ENCODE measurements at places on chromosomes 3 and 15.

GRCh38 chr15:73716417-73716816 is 32.2 kb downstream of the CD276 start:
- DNase-seq: peak; percentile 56

- DNase-seq: no peak
Measured at GRCh38 chr3:128188326-128188725, 35.0 kb downstream of the EEFSEC start.

GRCh38 chr3:188687389-188687788 is 484.4 kb upstream of the TPRG1 start:
- no peak for DNase-seq

GRCh38 chr3:132242790-132243189 is 74.4 kb upstream of the ACP3 start:
- DNase-seq: no peak

DNA sequence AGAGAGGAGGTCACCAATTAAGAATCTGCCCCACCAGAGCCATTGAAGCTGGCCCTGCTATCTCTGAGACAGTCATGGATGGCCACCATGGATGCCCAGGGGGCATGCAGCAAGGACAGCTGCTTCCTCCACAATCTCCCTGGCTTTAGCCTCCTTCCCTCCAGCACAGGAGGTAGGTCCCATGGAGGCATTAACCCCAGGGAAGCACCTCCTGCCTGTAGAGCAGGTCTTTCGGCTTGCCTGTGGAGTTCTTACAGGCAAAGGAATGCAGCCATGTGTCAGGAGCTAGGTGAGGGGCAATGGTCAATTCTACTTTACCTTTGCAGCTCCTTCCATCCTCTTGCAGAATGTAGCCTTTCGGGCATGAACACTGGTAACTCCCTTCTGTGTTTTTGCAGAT is 93.8 kb downstream of the DUT start:
- DNase-seq: no peak

- DNase-seq: no peak
Measured at GRCh38 chr15:60582370-60583036, 103.6 kb upstream of the ICE2 start.

DNA sequence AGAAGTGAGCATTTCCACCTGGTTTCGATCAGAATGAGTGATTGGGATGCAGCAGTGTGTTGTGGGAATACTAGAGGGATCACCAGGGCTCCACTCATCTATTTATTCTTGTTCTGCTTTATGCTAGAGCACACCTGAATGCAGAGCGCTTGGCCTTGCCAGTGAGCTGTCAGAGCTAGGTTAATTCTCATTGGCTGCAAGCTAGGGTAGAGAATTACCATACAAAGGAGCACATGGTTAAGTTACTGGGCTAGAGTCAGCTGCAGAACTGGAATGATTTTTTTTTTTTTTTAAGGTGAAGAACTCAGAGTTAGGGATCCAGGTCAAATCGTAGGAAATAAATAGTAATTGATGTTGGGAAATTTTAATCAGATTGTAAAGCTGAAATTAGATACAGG is 8.8 kb downstream of the EIF2AK4 start:
- DNase-seq: no peak

GRCh38 chr3:100029689-100030088 is 84.6 kb downstream of the FILIP1L start:
- DNase-seq: no peak

DNA sequence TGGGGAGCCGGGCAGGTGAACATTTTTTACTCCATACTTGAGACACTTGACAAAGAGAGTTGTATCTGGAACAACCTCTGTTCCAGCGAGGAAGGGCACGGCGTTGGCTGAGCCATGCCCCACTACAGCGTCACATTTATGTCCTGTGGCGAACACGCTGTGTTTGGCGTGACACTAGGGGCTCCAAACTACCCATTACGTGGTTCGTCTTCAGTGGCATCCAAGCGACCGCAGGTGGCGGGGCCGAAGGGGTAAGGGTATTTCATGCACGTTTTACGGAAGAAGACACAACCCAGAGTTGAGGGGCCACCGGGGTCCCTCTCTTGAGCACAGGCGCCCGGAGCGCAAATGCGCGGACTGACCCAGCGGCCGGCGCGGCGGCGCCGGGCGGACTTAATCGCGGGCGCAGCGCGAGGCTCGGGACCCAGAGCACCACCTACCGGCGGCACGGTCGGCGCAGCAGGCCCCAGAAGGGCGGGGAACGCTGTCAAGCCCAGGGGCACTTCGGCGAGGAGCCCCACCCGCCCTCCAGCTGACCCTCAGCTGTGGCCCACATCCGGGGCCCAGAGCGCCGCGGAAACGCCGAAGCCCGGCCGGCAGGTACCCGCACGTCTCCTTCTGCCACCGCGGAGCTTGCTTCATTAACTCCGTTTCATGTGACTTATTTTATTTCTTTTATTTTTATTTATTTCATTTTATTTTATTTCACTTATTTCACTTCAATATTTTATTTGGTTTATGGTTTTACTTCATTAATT is 36.4 kb upstream of the TRIM71 start:
- DNase-seq: peak; percentile 50

DNA sequence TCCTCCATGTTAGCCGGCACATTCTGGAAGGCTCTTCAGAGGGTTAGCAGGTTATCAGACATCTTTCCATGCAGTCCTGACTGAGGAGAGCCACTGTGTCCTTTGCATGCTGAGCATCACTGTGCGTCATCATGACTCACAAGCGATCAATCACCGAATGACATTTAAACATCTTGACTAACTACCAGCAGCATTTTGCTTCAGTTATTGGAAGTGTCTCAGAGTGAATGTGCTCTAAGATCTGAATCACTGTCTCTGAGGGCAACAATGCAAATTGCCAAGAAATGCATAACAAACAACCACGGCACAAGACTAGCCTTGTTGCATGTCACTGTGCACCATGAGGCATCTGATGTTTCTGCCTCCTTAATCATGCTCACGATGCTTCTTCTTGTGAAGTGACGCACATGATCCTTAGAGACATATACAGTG is 18.3 kb upstream of the ATP8B4 start:
- DNase-seq: no peak

DNA sequence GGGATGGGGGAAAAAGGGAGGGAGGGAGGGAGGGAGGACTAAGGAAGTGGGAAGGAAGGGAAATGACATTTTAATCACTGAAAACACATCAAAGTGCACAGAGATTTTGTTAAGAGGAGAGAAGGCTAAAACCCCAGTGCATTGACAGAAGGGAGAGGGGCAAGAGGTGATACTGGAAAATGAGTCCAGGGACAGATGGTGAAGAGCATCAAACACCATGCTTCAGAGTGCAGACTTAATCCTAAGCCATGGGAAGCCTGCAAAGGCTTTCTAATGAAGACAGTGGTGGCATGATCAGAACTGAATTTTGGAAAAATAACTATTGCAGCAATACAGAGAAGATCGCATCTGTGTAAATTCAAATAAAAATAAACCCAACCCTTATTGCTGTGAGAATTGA is 41.8 kb downstream of the HGD start:
- no peak for DNase-seq

DNA sequence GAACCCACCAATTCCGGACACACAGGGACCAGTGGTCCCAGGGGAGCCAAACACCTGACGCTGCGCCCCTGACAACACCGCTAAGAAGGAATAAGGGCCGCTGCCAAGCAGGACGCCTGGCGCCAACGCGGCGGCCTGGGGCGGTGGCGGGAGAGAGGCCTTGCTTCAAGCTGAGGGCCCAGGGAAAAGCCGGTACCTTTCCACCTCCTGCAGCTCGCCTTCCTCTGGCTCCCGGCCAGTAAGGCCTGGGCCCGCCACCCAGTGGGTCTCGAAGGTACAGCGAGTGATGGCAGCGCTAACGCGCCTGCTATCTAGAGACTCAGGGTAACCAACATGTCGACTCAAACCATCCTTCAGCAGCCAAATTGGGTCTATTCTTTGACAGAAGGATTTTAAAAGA is 1074.1 kb downstream of the SI start:
- no peak for DNase-seq

- no peak for DNase-seq
Measured at GRCh38 chr3:78802562-78802930, 965.3 kb downstream of the ROBO1 start.
